NCI-H1417 treated with DMSO at 0.1 percent for 48 hours (cell line): ENCODE measurements at places on chromosomes 5 and 9.
A peak's percentile ranks its signal among the peaks of the same experiment; 100 is the strongest.

GRCh38 chr9:117178596-117179375 lies 236.1 kb downstream of the ASTN2 start:
- peak; percentile 34 for DNase-seq

- DNase-seq = no peak
Observed at GRCh38 chr9:106653213-106653612, 209.8 kb upstream of the ZNF462 start.

DNA sequence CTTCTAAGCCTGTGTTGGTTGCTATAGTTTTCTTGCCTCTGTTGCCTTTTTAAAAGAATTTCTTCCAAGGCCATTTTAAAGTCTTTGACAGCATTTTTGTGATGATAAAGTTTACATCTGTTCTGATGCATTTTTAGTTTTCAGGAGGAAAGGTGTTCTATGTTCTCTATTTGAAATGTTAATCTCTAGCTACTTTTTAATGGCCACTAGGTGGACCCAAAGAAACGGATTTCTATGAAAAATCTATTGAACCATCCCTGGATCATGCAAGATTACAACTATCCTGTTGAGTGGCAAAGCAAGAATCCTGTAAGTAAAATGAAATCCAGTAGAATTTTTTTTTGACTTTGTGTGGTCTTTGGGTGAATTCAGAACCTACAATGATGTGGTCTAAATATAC lies 60.2 kb downstream of the MELK start:
- no peak for DNase-seq

DNA sequence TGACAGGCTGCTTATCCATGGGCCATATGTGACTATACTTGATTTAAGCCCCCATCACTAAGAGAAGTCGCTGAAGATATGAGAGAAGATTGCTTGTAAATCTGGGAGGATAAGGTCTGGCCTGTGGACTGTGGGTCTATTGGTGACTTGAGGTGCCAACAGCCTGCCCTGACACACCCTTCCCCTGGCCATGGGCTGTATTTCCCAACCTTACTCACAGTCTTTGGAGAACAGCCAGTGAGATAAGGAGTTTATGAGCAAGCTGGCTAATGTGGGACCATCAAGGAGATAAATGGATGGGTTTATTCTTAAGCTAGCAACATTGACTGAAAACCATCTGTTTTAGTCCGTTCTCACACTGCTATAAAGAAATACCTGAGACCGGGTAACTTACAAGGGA lies 231.3 kb downstream of the ZSWIM6 start:
- no peak for DNase-seq

- no peak for DNase-seq
Observed at GRCh38 chr5:33195431-33196165, 245.2 kb upstream of the TARS1 start.

GRCh38 chr5:147687118-147687517 lies 95.4 kb downstream of the JAKMIP2 start:
- DNase-seq = peak; percentile 81

- no peak for DNase-seq
Observed at GRCh38 chr9:69632768-69633167, 39.4 kb downstream of the APBA1 start.

- DNase-seq = no peak
Observed at GRCh38 chr5:79495311-79495710, 18.6 kb downstream of the HOMER1 start.

GRCh38 chr5:169838688-169839087 lies 141.6 kb downstream of the INSYN2B start:
- no peak for DNase-seq

GRCh38 chr9:93612052-93612795 lies 35.8 kb downstream of the PHF2 start:
- no peak for DNase-seq

- DNase-seq = no peak
Observed at GRCh38 chr9:27627188-27627564, 53.9 kb upstream of the C9orf72 start.

DNA sequence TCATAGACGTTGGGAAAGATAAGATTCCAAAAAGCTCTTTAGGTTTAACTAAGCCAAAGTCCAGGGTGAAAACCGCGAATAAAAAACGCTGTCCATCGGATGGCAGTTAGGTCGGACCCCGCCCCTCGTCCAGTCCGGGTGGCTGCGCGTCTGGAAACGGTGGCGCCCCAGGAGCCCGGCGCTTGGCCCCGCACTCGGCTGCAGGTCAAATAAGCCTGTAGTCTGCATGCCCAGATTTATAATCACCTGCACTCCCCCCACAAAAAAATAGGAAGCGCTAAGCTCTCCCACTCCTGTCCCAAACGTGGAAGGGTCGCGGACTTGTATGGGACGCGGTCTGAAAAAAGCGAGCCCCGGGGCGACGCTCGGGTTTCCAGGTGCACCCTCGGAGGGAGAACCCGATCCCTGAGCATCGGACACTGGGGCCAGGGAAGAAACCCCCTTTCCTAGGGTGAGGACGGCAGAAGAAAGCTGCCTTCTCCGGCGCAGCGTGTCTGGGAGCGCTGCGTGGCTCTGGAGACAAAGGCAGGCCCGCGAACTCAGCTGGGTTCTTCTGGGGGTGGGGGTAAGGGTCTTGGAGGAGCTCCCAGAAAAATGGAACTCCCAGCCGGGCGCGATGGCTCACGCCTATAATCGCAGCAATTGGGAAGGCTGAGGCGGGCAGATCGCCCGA lies 923 bp upstream of the ZBTB5 start:
- no peak for DNase-seq

DNA sequence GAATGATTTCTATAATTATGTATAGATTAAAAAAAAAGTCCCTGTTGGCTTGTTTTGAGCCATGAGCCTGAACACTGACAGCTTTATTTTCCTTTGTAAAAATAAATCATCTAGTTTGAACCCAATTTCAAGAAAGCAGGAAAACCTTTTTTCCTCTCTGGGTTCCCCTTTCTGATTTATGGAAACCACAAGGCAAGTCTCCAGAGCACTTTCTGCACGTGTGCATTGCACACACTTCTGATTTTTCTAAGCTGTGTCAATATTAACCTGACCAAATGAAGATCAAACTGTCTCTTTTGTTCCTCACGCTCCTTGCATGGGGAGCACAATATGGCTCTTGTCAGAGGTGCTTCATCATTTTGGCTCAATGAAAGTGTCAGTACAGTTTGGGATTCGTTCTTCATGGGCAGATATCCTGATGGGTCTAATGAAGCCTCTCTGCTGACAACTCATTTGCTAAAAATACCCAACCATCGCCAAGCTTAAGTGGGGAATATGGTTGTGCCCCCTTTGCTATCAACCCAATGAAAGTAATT lies 39.2 kb upstream of the PCA3 start:
- peak; percentile 69 for DNase-seq

DNA sequence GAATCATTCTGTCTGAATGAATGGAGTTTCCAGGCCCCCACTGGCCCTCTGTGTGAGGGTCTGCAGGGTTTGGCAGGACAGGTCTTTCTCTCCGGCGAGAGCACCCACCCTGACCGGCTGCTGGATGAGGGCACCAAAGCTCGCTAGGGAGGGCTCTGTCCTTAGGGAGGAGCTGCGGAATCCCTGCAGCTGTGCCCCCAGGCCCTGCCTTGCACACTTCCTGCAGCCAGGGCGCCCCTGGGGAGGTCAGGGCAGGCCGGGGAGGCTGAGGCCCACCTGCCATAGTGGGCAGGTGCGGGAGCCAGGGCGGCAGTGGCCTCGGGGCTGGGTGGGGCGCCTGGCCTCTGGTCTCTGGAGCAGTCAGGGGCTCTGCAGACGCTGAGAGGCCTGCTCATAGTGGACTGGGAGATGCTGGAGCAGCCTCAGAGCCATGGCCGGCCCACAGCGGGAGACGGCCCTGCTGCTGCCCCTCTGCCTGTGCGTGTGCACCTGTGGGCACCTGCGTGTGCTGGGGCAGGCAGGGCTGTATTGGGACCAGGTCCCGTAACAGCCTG lies 36.1 kb downstream of the EXOC3 start:
- DNase-seq = no peak

GRCh38 chr5:160619381-160619780 lies 197.7 kb downstream of the PTTG1 start:
- DNase-seq = no peak

DNA sequence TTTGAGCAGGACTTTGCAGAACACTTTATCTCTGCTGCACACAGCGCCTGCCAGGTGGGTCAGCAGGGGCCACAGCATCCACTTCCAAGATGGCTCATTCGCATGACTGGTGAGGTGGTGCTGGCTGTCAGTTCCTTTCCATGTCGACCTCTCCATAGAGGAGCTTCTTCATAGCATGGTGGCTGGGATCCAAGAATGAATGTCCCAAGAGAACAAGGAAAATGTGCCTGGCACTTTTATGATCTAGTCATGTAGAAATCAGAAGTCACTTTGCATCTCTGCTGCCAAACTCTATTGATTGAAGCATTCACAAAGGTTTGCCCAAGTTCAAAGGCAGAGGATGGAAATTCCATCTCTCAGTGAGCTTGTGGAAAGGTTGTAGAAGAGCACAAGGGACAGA lies 85.0 kb downstream of the GALNT10 start:
- DNase-seq = no peak

DNA sequence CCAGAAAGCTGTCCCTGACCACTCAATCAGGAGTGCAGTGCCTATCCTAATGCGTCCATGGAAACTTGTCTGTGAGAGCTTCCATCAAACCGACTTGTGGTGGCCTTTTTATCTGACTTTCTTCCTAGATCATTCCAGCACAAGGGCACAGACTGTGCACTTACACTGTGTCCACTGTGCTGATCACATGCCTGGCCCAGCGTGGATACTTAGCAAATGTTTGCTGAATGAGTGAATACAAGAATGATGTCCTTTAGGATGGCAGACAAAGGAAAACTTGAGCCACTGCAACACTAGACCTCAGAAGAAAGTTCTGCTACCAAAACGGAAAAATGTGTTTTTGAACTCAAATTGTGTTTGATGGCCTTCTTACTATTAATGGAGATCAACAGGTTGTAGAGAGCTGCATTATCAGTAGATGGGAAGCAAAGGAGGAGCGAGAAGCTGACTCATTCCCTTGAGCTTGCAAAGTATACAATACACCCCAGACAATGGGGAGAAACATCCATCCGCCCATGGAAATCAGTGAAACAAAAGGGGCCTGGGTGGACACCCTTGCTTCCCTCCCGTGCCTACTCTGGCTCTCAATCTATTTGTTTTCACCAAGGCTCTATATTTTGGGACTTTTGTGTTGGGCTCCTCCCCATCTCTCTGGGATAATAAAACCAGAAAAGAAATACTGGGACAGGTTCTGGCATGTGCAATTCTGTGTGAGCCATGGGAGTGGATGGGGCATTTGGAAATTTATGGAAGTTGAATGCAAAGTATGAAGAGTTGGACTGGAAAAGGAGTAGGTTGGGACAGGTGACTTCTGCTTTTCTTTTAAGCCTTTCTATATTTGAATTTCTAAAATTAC lies 76.2 kb upstream of the ZFAND5 start:
- no peak for DNase-seq

- no peak for DNase-seq
Observed at GRCh38 chr9:23322392-23322791, 503.6 kb downstream of the ELAVL2 start.

GRCh38 chr5:79056847-79057246 lies 12.6 kb downstream of the DMGDH start:
- DNase-seq = no peak

- no peak for DNase-seq
Observed at GRCh38 chr9:92151691-92152393, 36.6 kb upstream of the SPTLC1 start.

DNA sequence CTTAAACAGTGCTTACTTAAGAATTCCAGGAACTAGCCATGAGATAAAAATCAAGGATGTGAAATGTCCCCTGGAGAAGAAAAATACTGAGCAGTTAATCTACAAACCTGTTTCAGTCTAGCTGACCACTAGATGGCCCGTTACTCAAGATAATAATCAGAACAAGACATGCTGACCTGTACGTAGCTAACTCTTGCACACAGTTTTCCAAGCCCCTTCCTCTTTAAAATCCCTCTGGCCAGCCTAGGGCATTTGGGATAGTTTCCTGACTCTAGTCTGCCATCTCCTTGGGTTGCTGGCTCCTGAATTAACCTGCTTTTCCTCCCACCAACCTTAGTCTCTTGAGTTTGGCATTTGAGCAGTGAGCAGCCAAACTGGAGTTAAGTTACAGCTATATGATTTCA lies 59.2 kb upstream of the TRAF1 start:
- DNase-seq = no peak

- DNase-seq = no peak
Observed at GRCh38 chr9:38088006-38088925, 19.2 kb upstream of the SHB start.

GRCh38 chr9:76412638-76413037 lies 18.4 kb upstream of the RFK start:
- no peak for DNase-seq

GRCh38 chr9:122383992-122384461 lies 13.2 kb downstream of the PTGS1 start:
- DNase-seq = no peak

- DNase-seq = no peak
Observed at GRCh38 chr9:126096340-126096739, 230.3 kb upstream of the MVB12B start.

GRCh38 chr9:83006378-83006777 lies 56.6 kb downstream of the RASEF start:
- DNase-seq = no peak

DNA sequence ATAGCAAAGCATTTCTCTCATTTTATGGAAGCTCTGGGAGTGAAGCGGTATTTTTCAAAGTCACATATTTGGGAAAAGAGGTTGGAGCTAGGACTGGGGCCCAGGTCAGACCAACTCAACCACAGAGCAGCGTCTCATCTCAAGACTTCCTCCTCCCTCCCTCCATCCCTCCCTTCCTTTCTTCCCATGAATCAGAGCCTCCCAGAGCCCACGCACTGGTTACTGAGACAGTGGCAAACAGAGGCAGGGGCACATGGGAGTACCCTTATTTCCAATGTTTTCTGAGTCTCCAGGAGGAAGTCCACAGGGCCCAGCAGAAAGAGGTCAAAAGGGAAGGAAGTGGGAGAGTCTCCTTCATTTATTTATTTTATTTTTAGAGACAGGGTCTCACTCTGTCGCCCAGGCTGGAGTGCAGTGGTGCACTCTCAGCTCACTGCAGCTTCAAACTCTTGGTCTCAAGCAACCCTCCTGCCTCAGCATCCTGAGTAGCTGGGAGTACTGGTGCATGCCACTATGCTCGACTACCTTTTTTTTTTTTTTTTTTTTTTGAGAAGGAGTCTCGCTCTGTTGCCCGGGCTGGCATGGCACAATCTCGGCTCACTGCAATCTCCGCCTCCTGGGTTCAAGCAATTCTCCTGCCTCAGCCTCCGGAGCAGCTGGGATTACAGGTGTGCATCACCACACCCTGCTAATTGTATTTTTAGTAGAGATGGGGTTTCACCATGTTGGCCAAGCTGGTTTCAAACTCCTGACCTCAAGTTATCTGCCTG lies 52.5 kb upstream of the CDKN2AIPNL start:
- DNase-seq = no peak

DNA sequence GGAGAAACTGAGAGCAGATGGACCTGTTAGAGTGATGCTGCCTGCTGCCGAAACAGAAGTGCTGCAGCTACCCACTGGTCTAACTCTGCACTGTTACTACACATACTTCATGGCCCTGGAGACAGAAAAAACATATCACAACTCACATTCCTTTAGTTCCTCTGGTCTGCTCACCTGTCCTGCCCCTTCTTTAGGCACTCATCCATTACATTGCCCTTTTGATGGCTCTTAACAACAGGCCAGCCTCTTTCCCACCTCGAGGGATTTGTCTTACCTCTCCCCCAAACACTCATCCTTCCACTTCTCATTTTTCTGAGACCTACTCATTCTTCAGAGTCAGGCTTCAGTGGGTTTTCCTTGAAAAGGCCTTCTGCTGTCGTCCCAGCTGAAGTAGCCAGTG lies 49.2 kb downstream of the KCTD16 start:
- no peak for DNase-seq

- DNase-seq = no peak
Observed at GRCh38 chr9:76886318-76886717, 19.6 kb downstream of the PRUNE2 start.
